Thyroid gland (tissue), 4 donors: ENCODE measurements at places on chromosomes 7 and 10. TPM values are rescaled to one million over a fixed set of nuclear protein-coding genes. Genes with fewer than 3 reads are reported as not detected.

DNA sequence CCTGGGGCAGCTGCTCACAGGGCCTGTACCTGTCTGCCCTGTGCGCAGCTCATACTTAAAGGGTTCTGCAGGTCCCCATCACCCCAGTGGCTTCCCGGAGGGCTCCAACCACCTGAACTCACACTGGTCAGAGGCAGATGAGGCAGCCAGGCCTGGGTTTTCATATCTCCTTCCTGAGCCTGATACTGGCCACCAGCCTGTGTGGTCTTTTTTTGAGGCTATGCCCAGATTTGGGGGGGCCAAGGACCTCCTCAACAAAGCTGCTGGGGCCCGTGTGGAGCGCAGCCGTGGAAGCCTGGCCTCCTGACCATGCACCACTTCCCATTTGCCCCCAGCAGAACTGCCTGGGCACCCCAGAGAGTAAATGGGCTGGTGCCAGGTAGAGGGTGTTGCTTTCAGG lies 25.7 kb downstream of the PNLIPRP2 start:
- H3K36me3 ChIP-seq: no peaks in the 10 kb centered on the region
- no peaks in the 10 kb centered on the region for H3K27me3 ChIP-seq
- H3K27ac ChIP-seq: no peak overlapping the region

DNA sequence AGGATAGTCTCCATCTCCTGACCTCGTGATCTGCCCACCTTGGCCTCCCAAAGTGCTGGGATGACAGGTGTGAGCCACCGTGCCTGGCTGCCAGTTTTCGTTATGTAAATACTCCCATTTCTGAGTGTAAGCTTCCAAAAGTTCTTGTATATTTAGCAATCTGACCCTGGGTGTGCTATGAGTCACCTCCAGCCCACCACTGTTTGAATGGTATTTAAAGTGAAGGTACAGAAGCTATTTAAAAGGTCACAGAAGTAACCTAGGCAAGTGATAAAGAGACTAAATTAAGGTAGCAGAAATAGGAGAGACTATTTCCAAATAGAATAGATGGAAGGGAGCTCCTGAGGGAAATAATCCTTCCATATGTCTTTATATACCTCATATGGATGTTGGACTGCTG lies 3.9 kb upstream of the ANKRD7 start:
- DNase-seq: no peak
- H3K4me3 ChIP-seq: no peak overlapping the region
- H3K4me1 ChIP-seq: no peaks in the 10 kb centered on the region
- no peak overlapping the region for H3K27ac ChIP-seq
- H3K27me3 ChIP-seq: no peaks in the 10 kb centered on the region
- H3K36me3 ChIP-seq: no peaks in the 10 kb centered on the region

GRCh38 chr10:120942806-120943413 lies 91.7 kb downstream of the WDR11 start:
- H3K36me3 ChIP-seq: no peaks in the 10 kb centered on the region
- no peaks in the 10 kb centered on the region for H3K27me3 ChIP-seq
- H3K4me1 ChIP-seq: no peaks in the 10 kb centered on the region
- H3K27ac ChIP-seq: no peak overlapping the region

DNA sequence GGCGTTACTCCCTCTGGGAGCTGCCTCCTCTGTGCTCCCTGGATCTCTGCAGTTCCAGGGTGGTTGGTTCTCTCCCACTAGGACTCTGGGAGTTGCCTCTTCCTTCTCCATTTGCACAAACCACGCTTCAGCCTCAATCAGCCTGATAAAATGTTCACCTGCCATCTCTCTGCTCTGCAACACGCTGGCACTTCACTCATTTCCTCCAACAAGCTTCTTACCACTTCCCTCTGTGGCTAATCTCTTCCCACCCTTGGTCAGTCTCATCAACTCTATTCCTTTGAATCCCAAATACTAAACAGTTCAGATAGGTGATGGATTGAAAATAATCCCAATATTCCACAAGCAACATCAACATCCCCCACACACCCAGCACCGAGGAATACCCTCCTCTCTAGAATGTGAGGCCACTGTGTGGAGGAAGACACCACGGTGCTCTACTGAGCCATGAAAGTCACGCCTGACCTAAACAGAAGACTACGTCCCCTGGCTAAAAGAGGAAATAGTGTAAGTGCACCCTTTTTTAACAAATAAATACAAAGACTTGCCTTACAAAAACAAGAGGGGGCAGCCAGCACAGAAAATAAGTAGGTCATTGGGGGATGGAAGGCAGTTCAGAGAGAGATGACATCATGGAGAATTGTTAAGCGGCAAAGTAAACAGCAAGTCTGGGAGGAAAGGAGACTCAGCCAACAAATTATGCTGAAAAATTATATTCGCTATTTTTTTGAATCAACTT lies 1.9 kb upstream of the FAM170B start:
- no peak overlapping the region for H3K4me3 ChIP-seq
- H3K27ac ChIP-seq: peak overlapping the region; percentile 18
- H3K4me1 ChIP-seq: peaks cover 8% of the 10 kb centered on the region
- DNase-seq: peak; percentile 28
- no peaks in the 10 kb centered on the region for H3K36me3 ChIP-seq

GRCh38 chr10:78620985-78621799 lies 447.6 kb upstream of the ZMIZ1 start:
- H3K36me3 ChIP-seq: no peaks in the 10 kb centered on the region
- no peak overlapping the region for H3K27ac ChIP-seq
- no peak for DNase-seq
- H3K27me3 ChIP-seq: no peaks in the 10 kb centered on the region

GRCh38 chr10:130631142-130632096 lies 495.2 kb downstream of the GLRX3 start:
- H3K27me3 ChIP-seq: no peaks in the 10 kb centered on the region
- no peak for DNase-seq
- no peaks in the 10 kb centered on the region for H3K36me3 ChIP-seq
- H3K4me1 ChIP-seq: no peaks in the 10 kb centered on the region

GRCh38 chr10:98567391-98568133 lies 120.8 kb upstream of the HPS1 start:
- no peaks in the 10 kb centered on the region for H3K36me3 ChIP-seq
- no peak overlapping the region for H3K4me3 ChIP-seq
- H3K4me1 ChIP-seq: no peaks in the 10 kb centered on the region
- DNase-seq: no peak

- H3K27me3 ChIP-seq: no peaks in the 10 kb centered on the region
- H3K27ac ChIP-seq: no peak overlapping the region
- no peaks in the 10 kb centered on the region for H3K36me3 ChIP-seq
- no peak overlapping the region for H3K4me3 ChIP-seq
Measured at GRCh38 chr7:55237156-55237893, 127.8 kb upstream of the LANCL2 start.

Gene MKI67
- total RNA-seq: 1.9 TPM

Gene GPC2
- total RNA-seq: not detected

Gene ASZ1
- total RNA-seq: not detected

Gene MRLN
- not detected for total RNA-seq
